ENCODE measurements at places on chromosomes 7 and 10. TPM values are rescaled to one million over a fixed set of nuclear protein-coding genes. Genes with fewer than 3 reads are reported as not detected.
A peak's percentile ranks its signal among the peaks of the same experiment; 100 is the strongest.

OPN1SW gene
- not detected for total RNA-seq

DNA sequence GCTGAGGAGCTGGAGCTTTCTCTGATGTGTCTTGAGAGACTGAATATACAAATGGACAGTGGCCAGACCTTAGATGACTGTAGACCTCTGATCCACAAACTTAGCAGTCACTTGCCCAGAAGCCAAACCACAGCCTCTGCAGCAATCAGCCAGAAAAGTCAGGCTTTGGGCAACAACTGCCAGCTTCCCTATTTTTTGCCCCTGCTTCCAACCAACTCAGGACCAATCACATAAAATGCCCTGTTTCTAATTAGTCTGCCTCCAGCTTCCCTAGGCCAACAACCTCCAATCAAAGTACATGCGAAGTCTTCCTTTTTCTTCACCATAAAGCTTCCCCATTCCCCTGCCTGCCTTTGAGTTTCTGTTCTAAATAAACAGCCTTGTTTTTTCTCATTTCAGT lies 37.8 kb upstream of the CACUL1 start:
- no peak for DNase-seq

NME8 gene
- not detected for total RNA-seq

GRCh38 chr7:49763791-49764190 lies 9.6 kb upstream of the VWC2 start:
- DNase-seq = no peak

ITGB8 gene
- 19.0 TPM for total RNA-seq

DNA sequence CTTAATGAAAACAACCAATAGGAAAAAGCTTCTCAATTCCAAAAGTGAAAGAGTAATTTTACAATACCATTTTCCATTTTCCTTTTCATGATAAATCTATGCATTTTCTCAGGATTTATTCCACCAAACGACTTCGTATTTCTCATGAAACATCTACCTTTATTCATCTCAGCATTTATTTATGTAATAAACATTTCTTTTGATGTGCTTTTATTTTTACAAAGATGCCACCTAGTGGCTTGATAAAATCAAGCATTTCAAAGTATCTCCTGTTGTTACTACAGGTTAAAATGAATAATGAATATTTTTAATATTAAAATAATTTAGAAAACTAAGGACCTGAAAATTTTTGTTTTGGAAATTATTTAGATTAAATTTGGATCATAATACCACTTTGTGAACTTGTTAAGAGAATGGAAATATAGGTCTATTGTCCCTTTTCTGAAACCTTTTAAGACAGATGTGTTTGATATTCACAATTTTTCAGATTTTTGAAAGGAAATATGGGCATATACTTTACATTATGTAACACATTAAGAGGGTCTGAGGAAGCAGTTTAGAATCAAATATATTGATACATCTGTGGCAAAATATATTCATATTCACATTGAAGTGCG lies 2.7 kb upstream of the IQUB start:
- DNase-seq = no peak

DNA sequence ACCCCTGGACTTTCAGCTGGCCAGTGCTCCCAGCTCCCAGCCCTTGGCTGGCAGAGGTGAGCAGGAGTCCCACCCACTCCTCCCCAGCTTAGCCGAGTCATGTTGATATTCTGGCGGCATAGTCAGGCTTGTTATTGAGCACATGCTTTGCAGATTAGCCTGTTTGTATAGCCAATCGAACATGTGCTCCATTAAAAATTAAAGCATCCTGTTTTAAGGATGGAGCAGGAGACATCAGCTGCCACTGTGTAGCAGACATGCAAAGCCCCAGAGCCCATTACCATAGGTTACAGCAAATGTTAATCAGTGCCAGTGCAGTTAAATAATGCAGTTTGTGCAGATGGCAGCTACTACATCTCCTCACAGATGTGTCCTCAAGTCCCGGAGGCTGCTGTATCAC lies 574.6 kb upstream of the GALNT17 start:
- DNase-seq = peak; percentile 42

- no peak for DNase-seq
Observed at GRCh38 chr7:6161463-6162330, 110.7 kb downstream of the CYTH3 start.

DNA sequence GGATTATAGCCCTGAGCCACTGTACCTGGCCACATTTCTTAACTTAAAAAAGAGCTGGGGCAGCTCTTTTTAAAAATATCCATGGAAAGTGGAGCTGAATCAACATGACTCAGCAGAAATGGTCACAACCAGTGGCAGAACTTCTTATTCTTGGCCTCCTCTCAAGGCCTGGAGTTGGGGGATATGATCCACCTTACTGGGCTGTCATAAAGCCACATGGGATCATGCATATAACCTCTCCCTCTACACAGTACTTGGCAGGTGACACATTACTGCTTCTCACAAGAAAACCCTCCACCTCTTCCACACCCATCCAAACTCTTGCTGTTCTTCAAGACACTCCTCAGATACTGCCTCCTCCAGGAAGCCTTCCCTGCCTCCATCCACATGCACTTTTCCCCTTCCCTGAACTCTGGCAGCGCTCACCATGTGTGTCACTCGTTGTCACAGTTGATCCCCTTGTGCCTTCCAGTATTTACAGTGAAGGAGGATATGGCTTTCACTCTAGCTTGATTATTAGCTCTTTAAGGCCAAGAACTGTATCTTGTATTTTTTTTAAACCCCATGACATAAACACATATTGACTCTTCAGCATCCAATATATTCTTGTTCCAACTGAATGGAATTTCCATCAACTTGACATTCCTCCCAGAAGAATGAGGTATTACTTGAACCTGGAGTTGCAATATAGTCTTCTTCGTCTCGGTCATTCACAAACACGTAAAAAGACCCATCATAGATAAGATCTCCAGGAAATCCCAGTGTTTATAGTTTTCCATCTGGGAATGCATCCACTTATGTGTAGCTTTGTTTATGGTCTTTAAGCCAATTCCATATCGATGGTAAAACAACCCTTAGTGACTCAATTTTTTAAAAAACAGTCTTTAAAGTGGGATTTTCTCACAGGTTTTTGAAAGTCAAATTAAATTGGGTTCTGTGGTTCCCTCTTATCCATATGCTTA lies 85.5 kb downstream of the TBXAS1 start:
- DNase-seq = no peak

AGAP4 gene
- 37.4 TPM for total RNA-seq

DNA sequence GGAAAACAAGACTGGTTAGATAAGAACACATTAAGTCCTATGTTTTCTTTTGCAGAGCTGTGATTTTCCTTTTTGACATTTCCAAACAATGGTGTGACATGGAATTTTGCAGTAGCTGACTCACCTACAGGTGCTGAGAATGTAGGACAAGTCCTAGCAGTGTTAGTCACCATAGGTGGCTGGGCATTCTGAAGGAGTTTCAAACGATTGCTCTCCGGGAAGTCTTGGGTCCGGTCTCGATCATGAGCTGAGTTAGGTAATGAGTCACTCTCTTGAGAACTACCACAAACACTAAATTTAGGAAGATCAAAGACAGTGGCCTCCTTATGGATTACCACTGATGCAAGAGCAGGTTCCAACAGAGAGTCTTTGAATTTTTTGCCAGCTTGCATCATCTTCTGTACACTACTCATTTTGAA lies 3.6 kb downstream of the FIGNL1 start:
- no peak for DNase-seq

SAP25 gene
- 8.0 TPM for total RNA-seq

DNA sequence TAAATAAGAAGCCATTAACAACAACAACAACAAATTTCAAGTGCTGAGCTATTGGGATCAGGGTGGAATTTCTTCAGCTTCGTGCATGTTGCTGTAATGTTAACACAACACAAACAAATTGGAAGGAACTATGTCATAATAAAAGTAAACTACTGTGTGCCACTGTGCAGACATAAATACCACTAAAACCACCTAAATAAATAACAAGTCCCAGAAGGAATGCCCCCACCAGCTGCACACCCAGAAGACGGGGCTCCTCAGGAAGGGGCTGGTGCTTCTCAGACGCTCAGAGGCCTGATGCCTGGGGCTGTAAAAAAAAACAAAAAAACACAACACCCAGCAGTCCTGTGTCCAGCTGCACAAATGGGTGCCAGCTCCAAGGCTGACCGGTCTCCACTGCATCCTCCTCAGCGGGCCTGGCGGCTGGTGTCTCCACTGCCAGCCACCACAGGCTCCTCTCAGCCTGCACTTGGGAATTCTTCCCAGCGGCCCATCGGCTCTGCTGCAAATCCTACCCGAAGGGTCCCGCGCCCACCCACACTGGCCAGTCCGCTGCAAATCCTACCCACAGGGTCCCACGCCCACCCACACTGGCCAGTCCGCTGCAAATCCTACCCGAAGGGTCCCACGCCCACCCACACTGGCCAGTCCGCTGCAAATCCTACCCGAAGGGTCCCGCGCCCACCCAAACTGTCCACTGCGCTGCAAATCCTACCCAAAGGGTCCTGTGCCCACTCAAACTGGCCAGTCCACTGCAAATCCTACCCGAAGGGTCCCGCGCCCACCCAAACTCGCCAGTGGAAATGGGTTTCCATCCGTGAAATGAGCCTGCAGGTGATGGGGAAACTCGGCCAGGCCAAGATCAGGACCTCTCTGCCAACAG lies 35.8 kb upstream of the DNAAF5 start:
- no peak for DNase-seq

DNA sequence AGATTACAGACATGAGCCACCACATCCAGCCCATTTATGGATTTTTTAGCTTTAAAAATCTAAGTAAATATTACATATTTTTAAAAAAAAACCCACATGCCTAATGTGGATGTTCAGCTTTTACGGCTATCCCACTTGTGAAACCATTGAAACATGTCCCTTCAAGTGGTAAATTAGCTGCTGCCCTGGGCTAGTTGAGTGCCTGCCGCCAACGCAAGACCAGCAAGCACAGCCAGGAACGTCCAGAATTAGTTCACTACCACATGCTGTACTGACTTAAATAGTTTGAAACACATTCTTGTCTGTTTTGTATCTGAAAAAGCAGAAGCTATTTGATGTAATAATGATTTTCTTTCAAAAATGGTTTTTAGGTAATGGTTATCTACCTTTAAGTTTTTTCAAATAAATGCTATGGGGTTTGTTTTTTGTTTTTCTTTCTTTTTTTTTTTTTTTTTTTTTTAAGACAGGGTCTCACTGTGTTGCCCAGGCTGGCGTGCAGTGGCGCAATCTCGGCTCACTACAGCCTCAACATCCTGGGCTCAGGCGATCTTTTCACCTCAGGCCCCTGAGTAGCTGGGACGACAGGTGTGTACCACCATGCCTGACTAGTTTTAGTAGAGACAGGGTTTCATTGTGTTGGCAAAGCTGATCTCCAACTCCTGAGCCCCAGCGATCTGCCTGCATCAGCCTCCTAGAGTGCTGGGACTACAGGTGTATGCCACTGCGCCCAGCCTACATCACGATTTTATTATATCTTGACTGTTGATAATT lies 57.0 kb downstream of the KLRG2 start:
- DNase-seq = no peak

KLF14 gene
- total RNA-seq = not detected

DNA sequence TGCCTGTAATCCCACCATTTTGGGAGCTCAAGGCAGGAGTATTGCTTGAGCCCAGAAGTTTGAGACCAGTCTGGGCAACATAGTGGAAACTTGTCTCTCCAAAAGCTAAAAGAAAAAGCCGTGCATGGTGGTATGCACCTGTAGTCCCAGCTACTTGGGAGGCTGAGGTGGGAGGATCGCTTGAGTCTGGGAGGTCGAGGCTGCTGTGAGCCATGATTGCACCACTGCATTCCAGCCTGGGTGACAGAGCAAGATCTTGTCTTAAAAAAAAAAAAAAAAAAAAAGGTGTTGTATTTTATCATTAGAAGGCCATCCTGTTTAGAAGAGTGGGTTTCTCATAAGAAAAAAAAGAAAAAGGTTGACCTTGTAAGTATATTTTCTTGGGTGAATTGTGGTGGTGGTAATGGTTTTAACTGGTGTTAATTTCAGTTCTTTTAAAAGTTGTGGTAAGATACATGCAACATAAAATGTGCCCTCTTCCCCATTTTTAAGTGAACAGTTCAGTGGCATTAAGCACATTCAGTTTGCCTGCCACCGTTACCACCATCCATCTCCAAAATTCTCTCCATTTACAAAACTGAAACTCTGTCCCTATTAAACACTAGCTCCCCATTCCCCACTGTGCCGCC lies 34.7 kb downstream of the GRIFIN start:
- DNase-seq = no peak

GRCh38 chr7:64206903-64207302 lies at the start of gene ZNF735:
Gene ZNF735, plus strand, starts transcription at chr7:64207203. Its CDS starts 0 bp downstream, at chr7:64207203.
- DNase-seq = no peak

TAS2R4 gene
- 1.0 TPM for total RNA-seq

GBX1 gene
- not detected for total RNA-seq

POLR2J2 gene
- total RNA-seq = 13.4 TPM

LYZL2 gene
- not detected for total RNA-seq

DNA sequence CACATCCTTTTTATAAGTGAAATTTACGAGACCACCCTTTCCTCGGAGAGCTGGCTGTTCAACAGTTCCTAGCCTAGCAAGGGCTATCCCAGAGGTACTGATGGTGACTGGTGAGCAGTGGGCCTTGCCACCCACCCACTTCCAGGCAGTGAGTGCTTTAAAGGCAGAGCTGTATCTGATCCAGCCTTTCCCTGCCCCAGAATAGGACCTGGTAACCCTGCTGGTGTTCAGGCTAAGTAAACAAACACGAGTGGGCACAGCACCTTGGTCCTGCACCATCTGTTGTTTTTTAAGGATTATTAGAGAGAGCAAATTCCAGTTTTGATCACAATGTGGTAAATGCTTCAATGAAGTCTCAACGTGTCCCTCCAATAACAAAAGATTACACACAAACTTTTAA lies 75.7 kb downstream of the COBL start:
- no peak for DNase-seq

ABCB4 gene
- 2.5 TPM for total RNA-seq

FRA10AC1 gene
- 17.7 TPM for total RNA-seq

DNA sequence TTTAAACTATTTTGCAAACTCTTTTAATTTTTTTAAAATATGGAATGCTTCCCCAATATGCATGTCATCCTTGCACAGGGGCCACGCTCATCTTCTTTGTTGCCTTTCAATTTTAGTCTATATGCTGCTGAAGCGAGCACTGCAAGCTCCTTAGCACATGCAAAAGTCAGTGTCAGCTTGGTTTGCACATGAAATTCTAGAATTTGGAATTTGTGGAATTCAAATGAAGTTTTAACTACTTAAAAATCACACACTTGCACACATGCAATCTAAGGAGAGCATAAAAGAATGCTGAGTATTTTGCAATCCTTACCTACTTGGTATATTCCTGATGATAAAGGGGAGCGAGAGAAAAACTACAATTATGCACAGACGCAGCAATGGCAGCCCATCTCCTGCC lies 78.3 kb upstream of the ATP6V0A4 start:
- no peak for DNase-seq

- DNase-seq = no peak
Observed at GRCh38 chr10:125407557-125407956, 247.2 kb upstream of the CTBP2 start.

All from glutamatergic neuron (in vitro differentiated cells).